Cardiac muscle cell (in vitro differentiated cells and primary cell): ENCODE measurements at places on chromosomes 1 and 21. TPM values are rescaled to one million over a fixed set of nuclear protein-coding genes. Genes with fewer than 3 reads are reported as not detected.
A peak's percentile ranks its signal among the peaks of the same experiment; 100 is the strongest.

- H3K4me3 ChIP-seq: no peak overlapping the region
- peak overlapping the region; percentile 54 for H3K27ac ChIP-seq
- H3K4me1 ChIP-seq: peaks cover 19% of the 10 kb centered on the region
- DNase-seq: no peak
- H3K36me3 ChIP-seq: no peaks in the 10 kb centered on the region
- H3K27me3 ChIP-seq: no peaks in the 10 kb centered on the region
Measured at GRCh38 chr1:21955058-21955457, 17.9 kb upstream of the HSPG2 start.

DNA sequence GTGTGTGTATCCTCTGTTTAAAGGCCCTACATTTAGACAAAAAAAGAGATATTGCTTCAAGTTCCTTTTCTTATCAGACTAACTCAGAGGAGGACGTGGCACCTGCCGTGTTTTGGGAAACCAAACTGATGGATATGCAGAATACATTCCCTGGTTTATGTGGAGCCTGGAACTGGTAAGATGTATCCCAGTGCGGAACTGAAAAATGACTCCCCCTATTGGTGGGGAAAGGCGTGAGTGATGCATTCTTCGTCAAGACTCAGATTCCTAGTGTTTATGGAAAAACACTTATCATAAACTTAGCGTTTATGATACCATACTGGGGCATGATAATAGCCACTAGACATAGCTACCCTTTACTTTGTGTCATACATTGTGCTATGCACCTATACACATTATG is 154.2 kb downstream of the ZNF326 start:
- no peak overlapping the region for H3K27ac ChIP-seq
- no peak for DNase-seq
- H3K4me3 ChIP-seq: no peak overlapping the region

DNA sequence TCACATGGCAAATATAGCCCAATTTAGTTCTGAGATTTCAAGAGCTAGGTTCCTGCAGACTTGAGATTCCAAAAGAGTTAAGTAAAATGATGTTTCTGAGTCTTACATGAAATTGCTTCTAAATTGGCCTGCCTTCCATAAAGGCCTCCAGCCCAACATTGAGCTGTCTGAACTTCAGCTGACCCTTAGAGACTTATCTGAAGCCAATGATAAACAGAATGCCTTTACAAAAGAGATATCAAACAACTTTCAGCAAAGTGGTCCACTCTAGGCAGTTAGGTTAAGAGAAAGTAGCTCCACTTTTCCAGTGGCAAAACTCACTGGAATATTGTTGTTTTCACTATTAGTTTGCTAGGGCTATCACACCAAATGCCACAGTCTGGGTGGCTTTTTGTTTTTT is 6.3 kb upstream of the RC3H1 start:
- no peaks in the 10 kb centered on the region for H3K36me3 ChIP-seq
- peak overlapping the region; percentile 51 for H3K27ac ChIP-seq
- H3K27me3 ChIP-seq: peaks cover 15% of the 10 kb centered on the region

DNA sequence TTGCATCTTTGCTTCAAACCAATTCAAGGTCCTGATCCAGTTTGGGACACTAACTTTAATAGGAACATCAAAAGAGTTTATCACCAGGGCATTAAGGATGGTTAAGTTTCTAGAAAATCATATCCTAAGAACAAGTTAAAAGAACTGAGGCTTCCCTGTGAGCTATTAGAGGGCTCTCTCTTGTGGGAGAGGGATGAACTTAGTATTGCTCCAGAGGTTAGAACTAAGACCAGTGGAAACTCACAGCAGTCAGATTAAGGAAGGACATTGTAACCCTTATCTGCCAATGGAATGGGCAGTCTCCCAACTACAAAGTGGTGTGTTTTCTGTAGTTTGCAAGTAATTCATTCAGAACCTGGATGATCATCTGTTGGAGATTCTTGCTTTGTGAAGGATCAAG is 36.8 kb downstream of the UBE2U start:
- peak; percentile 67 for DNase-seq
- H3K27me3 ChIP-seq: no peaks in the 10 kb centered on the region
- H3K4me1 ChIP-seq: peaks cover 48% of the 10 kb centered on the region
- H3K4me3 ChIP-seq: no peak overlapping the region

- no peaks in the 10 kb centered on the region for H3K4me1 ChIP-seq
- peaks cover 1% of the 10 kb centered on the region for H3K36me3 ChIP-seq
- no peak overlapping the region for H3K27ac ChIP-seq
- H3K4me3 ChIP-seq: no peak overlapping the region
- DNase-seq: no peak
Measured at GRCh38 chr1:54640361-54640760, 1.2 kb upstream of the MROH7 start.

RNF186 gene
- not detected in 2 replicates for total RNA-seq

- H3K27me3 ChIP-seq: no peaks in the 10 kb centered on the region
- H3K4me3 ChIP-seq: no peak overlapping the region
- H3K27ac ChIP-seq: no peak overlapping the region
- no peak for DNase-seq
- H3K4me1 ChIP-seq: no peaks in the 10 kb centered on the region
Measured at GRCh38 chr1:32878183-32878582, 7.5 kb upstream of the FNDC5 start.

DNA sequence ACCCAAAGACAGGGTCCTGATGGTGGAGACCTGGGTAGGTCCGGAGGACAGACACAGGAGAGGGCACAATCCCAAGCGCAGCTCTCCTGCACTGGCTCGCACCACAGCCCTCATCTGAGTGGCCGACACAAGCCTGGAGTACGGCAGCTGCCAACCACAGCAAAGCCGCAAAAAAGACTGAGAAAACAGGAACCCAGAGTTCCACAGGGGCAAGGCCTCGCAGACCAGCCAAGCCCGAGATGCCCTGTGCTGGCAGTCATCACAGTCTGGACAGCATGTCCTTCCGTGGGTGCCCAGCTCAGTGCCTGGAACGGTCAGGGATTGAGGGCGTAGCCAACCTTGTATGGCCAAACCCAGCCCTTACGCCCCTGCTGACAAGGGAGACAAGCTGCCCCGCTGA is 11.4 kb downstream of the ZBTB48 start:
- H3K27ac ChIP-seq: no peak overlapping the region
- H3K27me3 ChIP-seq: no peaks in the 10 kb centered on the region
- no peak for DNase-seq
- H3K4me1 ChIP-seq: peaks cover 3% of the 10 kb centered on the region
- peaks cover 73% of the 10 kb centered on the region for H3K36me3 ChIP-seq

DNA sequence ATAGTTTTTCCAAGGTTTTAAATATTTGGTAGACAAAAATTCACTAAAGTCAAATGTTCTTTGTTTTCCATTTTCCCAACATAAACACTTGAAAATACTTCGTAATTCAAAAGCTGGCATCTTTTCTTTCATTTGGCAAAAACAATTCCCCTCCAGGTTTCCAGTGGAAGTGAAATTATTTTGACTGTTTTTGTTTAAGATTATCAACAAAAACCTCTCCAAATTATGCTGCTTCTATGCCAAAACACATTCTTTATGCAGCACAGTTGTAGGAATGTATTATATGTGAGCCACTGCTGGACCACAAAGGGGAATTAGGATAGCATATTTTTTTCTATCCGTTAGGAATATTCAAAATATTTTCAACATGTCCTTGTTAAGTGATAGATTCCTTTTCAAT is 44.1 kb downstream of the SLC5A9 start:
- H3K27me3 ChIP-seq: no peaks in the 10 kb centered on the region
- no peak overlapping the region for H3K4me3 ChIP-seq
- no peaks in the 10 kb centered on the region for H3K4me1 ChIP-seq
- no peak overlapping the region for H3K27ac ChIP-seq

GRCh38 chr21:41507521-41508414 is at the start of gene TMPRSS2:
Gene TMPRSS2, minus strand, starts transcription at chr21:41508158. Its CDS starts 10,025 bp downstream, at chr21:41498133.
- DNase-seq: peak; percentile 55
- H3K27me3 ChIP-seq: peaks cover 79% of the 10 kb centered on the region
- H3K4me3 ChIP-seq: peak within 1 kb of the TSS; percentile 35
- no peaks in the 10 kb centered on the region for H3K36me3 ChIP-seq

DNA sequence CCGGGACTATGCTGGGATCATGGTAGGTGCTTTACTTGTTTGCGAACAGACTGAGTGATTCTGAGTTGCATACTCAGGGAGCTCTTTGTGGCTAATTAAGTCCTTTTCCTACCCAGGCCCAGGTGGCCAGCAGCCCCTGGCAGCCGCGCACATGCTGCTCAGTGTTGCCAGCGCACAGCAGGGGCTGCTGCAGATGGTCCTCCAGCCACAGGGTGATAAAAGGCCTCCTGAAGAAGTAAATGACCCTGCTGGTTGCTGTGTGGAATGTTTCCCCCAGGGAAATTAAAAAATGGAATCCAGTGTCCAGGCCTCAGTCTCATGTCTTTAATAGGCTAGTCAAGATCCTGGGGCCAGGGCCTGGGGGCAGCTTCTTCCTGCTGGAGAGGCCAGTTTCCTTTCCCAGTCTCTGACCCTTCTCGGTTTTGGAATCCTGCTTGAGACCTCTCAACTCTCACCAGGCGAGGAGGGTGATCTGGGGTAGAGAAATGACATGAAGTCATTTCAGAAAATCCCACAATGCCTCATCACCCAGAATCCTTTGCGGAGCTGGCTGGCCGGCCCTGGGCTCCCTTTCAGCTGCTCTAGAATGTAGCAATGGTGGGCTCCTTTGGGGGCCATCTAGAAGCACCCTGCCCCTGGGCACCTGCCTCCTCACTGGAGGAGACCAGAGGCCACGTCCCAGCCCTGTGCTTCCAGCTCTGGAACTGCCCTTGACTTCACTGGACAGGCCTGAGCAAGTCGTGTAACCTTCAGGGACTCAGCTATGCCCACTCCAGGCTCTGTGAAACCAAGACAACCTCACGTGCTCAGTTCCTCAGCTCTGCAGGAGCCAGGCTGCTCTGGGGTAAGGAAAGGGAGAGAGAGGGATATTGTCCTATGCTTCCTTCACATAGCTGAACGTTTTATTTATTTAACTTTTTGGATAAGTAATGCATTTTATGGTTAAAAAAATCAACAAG is 131.4 kb downstream of the MRPS6 start:
- H3K4me3 ChIP-seq: no peak overlapping the region
- H3K4me1 ChIP-seq: peaks cover 27% of the 10 kb centered on the region
- no peaks in the 10 kb centered on the region for H3K36me3 ChIP-seq
- H3K27me3 ChIP-seq: no peaks in the 10 kb centered on the region
- peak overlapping the region; percentile 94 for H3K27ac ChIP-seq
